ENCODE measurements at places on chromosomes 5 and 9.

- DNase-seq: no peak
Measured at GRCh38 chr9:106738109-106738508, 124.9 kb upstream of the ZNF462 start.

DNA sequence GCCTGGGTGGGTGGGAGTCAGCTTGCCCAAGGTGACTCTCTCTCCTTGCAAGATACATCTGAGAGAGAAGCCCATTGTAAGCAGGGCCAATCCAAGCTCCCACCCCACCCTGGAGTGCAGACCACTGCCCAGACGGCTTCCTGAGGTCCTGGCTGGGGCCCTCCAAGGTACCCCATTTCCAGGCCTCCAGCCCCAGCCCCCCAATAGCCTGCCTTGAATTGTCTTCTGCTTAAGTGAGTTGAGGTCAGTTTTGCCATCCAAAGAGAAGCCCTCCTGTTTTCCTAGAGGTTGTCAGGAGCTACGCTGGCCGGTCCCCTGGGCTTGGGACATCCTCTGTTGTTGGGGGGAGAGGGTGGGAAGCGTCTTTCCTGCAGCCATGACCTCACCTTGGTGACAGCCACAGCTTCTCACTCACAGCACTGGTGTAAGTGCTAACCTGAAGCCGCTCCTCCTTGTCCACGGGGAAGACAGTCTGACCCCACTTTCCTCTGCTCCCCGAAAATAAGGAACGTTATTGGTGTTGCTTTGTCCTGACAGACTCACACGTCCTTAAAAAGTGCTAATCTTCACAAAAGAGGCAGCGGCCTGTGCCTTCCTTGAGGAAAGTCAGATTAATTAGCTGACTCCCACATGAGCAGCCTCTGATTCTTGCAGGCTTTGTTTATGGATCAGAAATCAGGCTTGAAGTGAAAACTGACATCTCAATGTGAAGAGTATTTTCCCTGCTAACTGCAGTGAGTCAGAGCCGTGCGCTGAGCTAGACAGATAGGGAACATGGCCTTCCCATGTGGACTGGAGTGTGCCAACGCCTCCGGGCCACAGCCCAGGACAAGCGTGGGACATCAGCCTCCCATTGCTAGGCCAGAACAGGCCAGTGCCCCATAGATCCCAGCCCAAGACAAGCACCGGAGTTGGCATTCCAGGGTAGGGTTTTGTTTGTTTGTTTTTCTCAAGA is 52.3 kb downstream of the ADAMTS2 start:
- DNase-seq: no peak

DNA sequence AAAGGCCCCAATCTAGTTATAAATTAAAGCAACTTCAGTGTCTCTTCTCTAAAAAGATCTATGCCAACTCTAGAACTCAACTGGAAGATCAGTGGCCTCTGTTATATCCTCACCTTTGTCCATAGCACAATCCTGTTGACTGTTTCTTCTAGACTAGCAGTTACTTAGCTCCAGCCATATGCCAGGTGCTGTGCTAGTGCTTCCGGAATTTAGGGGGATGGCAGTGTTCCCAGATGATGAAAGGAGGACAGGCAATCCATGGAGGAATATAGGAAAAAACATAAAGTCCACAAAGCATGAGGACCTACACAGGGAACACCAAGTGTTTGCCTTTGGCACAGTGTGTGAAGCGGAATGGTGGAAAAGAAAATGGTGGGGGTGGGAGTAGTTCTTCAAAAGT is 214.3 kb downstream of the MAPKAP1 start:
- no peak for DNase-seq

DNA sequence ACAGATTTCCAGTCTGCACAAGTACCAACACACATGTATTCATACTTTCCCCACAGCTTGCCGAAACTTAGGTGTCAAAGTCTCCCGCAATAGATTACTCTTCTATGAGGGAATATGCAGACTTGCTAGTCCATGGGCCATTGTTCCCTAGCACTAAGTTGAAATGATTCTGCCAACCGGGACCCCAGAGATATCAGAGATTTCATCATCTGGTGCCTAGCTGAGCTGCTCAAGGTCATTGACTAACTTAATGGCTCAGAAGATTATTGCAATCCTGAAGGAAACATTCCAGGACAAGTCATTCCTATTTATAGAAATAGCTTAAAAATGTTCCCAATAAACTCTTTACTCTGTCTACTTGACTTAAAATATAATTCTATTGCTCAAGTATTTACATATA is 202.6 kb downstream of the PIK3R1 start:
- no peak for DNase-seq

- DNase-seq: no peak
Measured at GRCh38 chr5:150605546-150605945, 34.9 kb upstream of the SYNPO start.

DNA sequence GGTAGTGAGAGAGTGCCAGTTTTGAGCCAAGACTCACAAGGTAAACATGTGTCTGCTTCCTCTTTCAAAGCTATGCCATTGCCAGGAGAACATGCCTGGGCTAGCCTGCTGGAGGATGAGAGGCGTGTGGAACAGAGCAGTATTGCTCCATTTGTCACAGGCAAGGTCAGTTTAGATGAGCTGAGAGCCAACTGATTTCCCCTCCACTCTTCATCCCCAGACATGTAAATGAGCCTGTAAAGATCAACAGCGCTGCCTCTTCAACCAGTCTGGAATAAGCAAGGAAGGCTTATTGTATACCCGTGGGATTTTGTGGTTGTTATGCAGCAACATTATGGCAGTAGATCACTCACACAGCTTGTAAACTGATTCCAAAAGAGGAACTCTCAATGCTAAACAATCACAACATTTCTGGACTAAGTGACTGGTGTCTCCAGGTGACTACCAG is 8.2 kb upstream of the GDNF start:
- DNase-seq: no peak

- DNase-seq: no peak
Measured at GRCh38 chr9:92649007-92649406, 20.9 kb downstream of the IPPK start.

- no peak for DNase-seq
Measured at GRCh38 chr5:74433896-74434829, 206.4 kb downstream of the ENC1 start.

DNA sequence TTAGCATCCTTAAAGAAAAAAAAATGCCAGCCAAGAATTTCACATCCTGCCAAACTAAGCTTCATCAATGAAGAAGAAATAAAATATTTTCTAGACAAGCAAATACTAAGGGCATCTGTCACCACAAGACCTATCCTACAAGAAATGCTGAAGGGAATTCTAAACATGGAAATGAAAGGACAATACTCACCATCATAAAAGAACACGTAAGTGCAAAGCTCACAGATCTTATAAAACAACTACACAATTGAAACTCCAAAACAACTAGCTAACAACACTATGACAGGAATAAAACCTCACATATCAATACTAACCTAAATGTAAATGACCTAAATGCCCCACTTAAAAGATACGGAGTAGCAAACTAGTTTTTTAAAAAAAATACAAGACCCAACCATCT is 71.4 kb downstream of the TTC39B start:
- DNase-seq: no peak

GRCh38 chr5:139825690-139826089 is 30.1 kb downstream of the PSD2 start:
- DNase-seq: no peak

DNA sequence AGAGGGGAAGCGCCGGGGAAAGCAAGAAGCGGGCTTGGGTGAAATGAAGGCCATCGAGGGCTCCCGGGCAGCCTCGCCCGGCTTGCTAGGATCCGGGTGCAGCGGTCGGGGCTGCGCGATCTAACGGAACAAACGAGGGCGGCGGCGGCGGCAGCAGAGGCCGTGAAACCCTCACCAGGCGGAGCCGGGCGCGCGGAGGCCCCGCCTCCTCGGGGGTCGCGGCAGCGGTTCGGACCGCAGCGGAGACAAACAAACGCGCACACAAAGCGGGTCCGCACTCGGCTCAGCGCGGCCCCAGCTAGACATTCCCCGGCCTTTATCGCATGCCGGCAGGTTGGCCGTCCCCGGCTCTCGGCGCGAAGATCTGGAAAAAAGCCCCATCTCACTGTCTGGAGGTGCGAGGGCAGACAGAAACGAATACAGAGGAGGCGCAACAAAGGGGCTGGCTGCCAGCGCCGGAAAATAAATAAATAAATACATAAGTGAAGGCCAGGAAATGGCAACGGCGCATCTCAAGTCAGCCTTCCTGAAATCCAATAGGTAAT is 10.5 kb upstream of the TRIM36 start:
- DNase-seq: no peak

GRCh38 chr9:31032206-31032605 is 1352.2 kb upstream of the ACO1 start:
- no peak for DNase-seq

GRCh38 chr9:122015170-122015821 is 77.8 kb downstream of the TTLL11 start:
- no peak for DNase-seq

DNA sequence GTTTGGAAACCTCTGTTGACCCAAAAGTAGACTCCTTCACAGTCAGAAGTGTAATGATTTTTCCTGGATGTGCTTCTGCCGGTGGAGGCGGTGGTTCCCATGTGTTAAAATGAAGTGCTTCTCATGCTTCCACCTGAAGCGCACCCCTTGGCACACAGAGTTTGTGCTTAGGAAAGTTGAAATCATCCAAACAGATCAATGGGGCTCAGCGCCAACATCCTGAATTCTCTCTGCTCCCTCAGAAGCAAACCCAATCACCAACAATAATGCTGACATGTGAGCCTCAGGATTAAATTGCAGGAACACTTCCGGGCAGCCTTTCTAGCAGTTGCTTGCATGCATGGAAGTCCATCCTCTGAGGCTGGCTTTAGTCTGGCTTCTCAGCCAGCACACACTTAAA is 71.0 kb downstream of the MED10 start:
- no peak for DNase-seq
